ENCODE measurements at places on chromosomes 3 and 15.
A peak's percentile ranks its signal among the peaks of the same experiment; 100 is the strongest.

GRCh38 chr15:42919799-42920518, 619 bp downstream of the TTBK2 start:
- peak; percentile 9 for DNase-seq

DNA sequence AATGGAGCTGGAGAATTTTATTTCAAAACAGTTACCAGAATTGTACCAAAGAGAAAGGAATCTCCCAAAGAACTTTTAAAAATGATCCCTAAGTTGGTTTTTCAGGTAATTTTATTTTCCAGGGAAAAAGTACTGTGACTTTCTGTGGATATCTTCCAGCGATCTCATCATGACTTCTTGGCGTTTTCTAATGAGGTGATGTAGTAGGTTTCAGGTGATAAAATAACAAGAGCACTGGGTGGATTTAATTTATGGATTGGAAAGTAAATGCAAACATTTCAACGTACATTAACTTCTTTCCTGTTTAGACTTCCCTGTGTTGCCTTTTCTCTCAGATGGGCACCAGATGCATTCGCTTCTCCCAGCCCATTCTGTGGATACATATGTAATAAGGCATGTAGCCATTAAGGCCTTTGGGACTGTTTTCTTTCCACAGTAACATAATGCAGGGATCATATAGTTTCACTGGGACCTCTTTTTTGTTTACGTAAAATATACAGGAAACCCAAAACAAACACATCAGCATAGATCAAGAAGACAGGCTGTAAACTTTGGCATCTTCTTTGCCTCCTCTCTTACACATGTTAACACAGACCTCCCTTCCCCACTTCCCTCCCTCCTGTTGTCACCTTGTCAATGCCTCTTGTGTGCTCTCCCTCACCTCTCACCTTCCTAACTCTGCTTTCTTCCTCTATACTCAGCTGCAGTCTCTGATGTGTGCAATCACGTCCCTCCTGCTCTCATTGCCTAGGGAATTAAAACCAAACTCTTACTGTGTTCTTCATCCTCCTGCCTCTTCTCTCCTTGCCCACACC, 13.0 kb downstream of the PHLDB2 start:
- DNase-seq, result no peak

DNA sequence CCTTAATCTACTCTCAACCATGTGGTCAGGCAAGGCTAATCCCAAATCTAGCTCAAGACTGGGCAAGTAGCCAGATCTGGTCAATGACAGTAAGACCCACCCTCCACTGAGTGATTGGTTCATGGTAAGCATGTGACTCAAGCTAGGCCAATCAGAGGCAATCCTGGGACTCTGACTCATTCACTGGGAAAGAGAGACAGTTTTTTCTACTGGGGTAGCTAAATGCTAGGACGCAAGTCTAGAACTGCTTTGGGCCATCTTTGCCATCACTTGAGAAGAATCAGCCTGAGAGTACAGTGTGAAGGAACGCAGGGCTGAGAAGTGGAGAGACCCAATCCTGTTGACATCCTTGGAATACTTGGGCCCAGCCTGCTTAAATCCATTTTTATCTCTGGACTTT, 9.4 kb upstream of the RAD18 start:
- DNase-seq, result no peak

DNA sequence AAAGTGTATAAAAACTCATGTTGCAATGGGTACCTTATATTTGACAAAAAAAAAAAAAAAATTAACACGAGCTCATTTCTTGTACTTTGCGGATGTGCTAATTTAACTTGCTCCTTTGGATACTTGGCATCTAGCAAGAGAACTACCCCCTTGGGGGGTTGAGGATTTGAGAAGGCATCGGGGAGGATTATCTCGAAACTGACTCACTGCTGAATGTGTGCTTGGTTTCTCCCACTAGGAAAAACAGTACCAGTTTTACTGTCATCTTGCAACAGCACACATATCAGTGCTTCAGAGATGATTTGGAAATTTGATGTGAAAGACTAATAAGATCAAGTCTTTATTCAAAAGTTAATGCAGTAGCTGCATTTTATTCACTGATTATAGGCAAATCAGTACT, 891 bp downstream of the EXOG start:
- no peak for DNase-seq

DNA sequence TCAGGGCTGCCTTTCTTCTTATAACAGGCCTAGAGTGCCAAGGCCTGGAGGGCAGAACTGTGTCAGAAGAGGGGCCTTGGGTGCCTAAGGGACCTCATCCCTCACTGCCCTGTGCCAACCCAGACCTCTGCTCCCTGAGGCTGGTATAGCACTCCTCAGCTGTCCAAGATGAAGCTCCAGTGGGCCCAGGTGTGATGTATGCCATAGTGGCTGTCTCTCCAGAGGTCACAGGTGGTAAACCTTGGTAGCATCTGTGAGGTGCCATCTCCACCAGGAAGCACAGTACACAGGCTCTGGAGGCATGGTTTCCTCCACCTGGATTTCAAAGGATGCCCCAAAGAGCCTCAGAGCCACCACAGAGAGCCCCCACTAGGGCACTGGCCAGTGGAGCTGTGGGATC, 12.3 kb upstream of the KLHL40 start:
- DNase-seq, result no peak

DNA sequence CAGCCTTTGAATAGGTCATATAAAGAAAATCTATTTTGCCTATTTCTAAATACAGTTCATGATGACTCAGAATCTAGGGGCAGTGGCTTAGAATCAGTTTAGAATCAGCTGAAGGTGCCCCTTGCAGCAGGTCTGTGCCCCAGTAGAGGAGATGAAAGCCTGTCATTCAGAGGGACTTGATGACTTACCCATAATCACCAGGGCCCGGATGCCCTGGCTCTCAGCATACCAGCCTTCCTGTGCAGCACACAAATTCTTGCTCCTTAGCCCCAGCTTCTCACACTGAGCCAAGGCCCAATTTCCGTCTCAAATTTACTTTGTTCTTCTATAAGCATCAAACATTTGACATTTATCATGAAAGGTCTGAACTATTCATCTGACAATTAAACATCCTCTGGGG, 83.2 kb upstream of the EOMES start:
- DNase-seq, result no peak

GRCh38 chr15:44705986-44706385, 5.1 kb downstream of the PATL2 start:
- no peak for DNase-seq

GRCh38 chr3:181425074-181425473, 286.7 kb upstream of the SOX2 start:
- DNase-seq, result no peak

- DNase-seq, result no peak
Observed at GRCh38 chr3:141385406-141386125, 17.3 kb downstream of the ZBTB38 start.

All from CD4-positive, alpha-beta T cell (primary cell).